ENCODE measurements at places on chromosomes 7 and 10.

DNA sequence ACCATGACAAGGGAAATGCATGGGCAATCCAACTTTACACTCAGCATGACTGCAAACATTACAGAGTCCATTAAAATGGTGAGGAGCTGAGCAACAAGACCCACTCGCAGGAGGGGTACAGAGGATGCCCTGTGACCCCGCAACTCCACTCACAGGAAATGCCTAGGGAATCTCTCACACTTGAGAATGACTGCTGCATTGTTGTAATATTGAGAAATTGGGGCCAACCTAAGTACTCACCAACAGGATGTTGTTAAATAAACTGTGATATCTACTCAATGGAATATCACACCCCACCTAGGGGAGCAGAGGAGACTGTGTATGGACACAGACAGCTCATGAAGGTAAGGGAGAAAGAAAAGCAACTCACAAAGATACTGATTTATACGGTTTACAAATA, 53.4 kb upstream of the CAMK2B start:
- no peak for DNase-seq

- no peak for DNase-seq
These were observed 27.4 kb upstream of the NFKB2 start for GRCh38 chr10:102368077-102368476.

DNA sequence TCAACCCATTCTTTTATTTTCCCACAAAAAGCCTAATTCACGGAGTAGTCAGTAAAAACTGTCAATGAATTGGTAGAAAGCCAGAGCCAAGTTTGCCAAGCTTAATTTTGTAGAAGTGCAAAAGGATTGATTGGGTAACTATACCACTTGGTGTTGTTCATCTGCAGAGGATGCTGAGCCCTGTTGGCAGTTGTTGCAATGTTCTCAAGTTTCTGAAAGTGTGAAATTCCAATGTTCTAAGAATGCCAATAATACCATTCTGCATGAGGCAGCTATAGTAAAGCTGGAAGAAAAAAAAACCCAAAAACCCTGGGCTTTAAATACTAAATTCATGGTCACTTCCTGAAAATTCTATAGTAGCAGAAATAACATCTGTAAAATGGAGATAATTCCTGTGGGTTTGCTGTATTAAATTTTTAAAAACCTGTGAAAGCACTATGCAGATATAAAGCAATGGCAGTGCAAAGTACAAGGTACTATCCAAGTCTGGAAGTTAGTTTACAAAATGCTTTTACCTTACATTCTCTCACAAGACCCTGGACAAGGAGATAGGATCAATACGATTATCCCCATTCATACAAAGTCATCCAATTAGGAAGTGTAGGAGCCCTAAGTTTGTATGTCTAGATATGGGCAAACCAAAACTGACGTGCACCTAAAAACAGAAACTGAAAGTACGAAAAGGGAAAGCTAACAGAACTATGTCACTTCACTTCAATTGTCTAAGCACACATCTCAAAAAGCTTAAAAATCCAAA, 6.0 kb upstream of the PON1 start:
- DNase-seq, result no peak

DNA sequence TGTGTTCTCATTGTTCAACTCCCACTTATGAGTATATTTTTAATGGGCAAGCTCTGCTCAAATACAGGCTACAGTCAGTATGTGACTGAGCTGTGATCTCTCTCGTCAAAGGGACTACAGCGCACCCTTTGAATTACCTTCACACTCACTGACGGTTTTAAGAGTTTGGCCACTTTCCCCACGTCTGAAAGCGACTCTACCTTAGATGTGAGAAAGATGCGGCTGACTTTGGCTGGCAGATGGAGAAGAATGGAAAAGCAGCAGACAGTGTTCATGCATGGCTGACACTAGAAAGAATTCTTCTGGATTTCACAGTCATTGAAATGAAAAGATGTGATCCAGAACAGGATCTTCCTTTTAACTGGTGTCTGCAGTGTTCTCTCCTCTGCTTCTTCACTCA, 2.0 kb upstream of the ATRNL1 start:
- DNase-seq, result no peak

All from urinary bladder (tissue), 4 donors.